Left ventricle myocardium inferior (tissue), 1 donor: ENCODE measurements at places on chromosomes 2 and 18.
A peak's percentile ranks its signal among the peaks of the same experiment; 100 is the strongest.

DNA sequence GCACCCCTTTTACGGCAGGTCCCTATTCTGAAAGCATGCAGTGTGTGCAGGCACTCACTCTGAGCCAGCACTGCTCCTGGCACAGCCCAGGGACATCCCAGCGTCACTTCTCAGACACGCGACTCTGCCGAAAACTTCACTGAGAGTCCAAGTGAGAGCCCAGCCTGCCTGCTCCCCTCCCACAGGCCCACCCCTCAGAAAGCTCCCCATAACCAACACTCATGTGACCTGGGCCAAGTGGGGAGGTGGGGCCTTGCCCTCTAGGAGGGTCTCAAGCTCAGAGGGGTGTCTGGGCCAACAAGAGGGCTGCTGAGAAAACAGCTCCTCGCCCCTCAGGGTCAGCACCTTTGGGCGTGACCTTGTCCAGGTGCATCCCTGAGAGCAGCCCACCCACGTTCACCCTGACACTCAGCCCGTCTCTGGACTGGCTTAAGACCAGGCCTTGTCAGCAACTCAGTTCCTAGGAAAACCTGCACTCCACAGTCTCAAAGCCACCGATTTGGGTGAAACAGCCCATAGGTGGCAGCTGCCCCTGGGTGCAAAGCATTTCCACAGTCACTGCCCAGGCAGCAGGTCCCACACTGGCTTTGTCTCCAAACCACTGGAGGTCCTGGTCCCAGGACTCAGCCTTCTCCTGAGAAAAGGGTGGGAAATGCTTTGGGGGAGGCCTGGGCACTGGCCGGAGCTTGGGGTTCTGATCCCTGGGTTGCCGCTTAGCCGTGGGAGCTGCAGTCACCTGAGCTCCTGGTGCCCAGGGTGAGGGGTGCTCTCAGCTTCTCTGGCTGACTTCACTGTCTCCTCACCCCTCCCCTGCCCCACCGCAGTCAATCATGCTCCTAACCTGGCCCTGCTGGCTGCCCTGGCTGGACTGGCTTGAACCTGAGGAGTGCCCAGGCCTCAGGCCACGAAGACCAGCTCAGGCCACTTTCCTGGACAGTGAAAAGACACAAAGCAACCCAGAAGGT, 209.6 kb downstream of the HDAC4 start:
- peak; percentile 11 for DNase-seq

DNA sequence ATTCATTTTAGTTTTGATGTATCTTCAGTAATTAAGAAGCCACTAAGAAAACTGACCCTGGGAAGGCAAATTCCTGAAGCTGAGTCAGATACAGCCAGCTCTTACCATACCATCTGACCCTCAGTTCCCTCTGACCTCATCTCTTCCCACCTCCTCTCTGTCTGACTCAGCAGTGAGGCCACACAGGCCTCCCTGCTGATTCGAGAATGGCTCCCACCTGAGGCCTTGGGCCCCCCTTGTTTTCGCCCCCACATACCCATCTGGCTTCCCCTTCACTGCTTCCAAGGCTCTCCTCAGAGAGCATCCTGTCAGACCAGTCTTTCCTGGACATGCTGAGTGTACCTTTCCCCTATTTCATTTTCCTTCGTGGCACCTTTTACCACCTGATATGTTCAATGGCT, 71.0 kb upstream of the CYP1B1 start:
- no peak for DNase-seq

DNA sequence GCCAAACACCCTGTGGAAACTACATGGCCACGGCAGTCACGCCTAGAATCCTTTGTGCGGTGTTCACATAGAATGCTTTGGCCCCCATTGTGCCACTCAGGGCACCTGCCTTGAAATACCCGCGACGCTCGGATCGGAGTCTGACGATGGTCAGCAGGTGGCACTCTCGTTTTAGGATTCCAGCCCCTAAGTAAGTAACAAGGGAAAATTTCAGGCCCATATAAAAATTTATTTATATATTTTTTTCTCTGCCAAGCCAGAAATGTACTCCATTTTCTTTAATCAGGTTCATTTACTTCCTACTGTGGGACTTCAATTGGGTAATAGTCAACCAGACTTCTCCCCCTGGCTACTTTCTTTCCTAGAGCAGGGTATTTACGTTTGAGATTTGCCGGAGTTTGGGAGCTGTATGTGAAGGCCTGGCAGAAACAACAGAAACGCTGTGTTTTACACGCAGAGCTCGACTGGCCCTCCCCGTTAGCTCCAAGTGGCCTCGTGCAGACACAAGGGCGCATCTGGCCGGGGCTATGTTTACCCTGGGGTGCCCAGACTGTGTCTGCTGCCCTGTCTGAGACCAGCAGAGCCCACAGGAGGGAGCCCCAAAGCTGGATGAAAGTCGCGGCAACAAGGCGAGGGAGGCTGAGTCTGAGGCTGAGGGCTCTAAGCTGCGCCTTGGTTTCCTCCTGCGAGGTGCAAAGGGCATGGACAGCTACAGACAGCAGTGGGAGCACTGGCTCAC, 41.6 kb downstream of the LRRC30 start:
- DNase-seq: peak; percentile 59

DNA sequence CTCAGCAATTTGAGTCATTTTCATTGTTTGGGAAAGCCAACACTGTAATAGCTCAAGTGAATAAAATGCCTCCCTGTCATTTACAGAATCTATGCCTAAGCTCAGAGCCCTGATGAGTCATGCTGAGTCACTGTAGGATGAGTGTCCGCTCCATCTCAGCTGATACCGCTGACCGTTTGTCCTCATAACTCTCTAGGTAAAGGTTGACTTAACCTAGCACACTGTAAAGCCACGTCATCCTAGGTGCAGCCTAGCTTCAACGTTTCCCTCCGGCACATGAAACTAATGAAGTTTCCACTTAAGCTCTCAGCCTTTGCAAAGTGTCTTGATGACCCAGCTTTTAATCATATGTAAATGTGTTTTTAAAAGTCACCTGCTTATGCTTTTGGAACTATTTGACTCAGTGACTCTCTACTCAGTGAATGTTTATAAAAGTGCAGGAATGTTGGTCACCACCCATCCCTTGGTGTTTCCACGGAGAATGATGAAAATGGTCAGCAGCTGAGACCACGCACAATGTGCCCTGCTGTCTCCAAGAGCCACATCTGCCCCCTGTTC, 154.0 kb downstream of the PMAIP1 start:
- DNase-seq: no peak

- no peak for DNase-seq
Measured at GRCh38 chr2:187310701-187311100, 137.4 kb downstream of the CALCRL start.

- DNase-seq: no peak
Measured at GRCh38 chr2:225465827-225466226, 66.3 kb downstream of the NYAP2 start.
